ENCODE measurements at places on chromosomes 2 and 18.

DNA sequence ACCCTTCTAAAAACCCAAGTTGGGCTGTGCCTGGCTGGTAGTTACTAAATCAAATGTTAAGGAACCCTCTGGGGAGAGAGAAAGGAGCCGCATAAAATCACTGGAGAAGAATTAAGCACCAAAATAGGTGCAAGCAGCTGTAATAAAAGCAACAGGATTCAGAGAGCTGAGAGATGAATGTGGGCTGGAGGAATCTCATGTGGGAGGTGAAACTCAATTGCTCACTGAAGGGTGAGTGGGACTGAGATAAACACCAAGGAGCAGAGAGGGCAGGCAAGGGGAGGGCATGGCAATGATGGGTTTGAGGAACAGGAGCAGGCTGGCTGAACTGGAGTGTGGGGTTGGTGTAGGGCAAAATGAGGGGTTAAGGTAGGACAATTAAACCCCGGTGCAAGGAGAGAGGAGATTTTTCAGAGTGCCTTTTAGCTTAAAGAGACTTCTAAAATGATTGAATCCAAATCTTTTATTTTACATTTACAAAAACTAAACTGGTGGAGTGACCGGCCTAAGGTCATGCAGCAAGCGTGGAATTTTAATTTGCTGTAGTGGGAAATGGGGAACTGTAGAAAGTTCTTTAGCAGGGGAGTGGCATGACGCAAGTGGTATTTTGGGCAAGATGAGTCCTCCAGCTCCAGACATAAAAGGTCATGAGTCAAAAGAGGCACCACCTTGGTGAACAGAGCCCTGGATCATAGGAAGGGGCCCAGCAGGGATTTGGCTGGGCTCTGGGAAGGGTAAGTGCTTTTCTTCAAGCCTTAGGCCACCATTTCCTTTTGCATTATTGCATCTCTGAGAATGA, 10.5 kb downstream of the PLB1 start:
- DNase-seq: no peak

GRCh38 chr2:95215018-95215612, 7.8 kb downstream of the ZNF892 start:
- no peak for DNase-seq

DNA sequence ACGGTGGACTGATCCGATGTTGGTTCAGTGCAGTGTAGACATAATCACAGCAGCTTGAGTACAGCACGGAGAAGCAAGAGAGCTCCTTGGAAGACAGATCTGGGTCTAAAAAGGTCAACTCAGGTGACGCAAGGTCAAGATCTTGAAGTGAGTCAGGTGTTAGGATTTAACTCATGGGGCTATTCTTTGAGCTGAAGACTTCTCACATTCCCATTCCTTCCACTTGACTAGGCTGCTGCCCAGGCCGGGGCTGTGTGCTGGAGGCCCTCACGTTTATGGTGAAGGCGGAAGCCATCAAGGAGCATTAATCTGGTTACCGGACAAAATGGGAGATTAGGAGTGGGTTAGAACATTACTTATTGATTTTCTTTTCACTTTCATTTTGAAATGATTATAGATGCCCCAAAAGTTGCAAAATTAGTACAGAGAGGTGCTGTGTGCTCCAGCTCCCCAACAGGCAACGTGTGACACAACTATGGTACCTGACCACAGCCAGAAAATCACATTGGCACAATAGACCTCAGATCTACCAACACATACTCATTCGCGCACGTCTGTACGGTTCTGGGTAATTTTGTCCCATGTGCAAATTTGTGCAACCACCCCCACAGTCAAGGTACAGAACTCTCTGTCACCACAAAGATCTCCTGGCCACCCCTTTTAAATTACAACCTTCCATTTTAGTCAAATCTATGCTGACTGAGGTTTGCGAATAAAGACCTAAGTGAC, 77.6 kb upstream of the SEC11C start:
- DNase-seq: no peak

DNA sequence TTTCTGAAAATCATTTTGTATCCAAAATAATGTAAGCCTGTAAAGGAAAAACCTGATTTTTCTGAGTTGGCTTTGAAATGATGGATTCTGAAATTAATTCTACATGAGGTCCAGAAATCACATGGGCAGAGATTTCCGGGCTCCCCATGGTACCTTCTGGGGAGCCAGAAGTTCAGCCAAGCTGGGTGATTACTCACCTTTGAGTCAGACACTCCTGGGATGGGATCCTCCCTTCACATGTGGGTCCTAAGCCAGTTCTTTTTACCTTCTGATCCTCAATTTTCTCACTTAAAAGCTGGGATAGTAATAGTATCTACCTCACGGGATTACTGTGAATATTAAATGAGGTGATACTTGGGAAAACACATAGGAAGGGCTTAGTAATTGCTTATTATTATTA, 179.8 kb upstream of the EPAS1 start:
- no peak for DNase-seq

GRCh38 chr2:109438773-109439389, 174.9 kb downstream of the SEPTIN10 start:
- DNase-seq: no peak

- DNase-seq: no peak
Observed at GRCh38 chr2:236526455-236527158, 43.0 kb upstream of the ACKR3 start.
